ENCODE measurements at places on chromosomes 1 and 21.
A peak's percentile ranks its signal among the peaks of the same experiment; 100 is the strongest.

- no peak for DNase-seq
Measured at GRCh38 chr21:31124010-31124409, 85.7 kb upstream of the KRTAP19-8 start.

DNA sequence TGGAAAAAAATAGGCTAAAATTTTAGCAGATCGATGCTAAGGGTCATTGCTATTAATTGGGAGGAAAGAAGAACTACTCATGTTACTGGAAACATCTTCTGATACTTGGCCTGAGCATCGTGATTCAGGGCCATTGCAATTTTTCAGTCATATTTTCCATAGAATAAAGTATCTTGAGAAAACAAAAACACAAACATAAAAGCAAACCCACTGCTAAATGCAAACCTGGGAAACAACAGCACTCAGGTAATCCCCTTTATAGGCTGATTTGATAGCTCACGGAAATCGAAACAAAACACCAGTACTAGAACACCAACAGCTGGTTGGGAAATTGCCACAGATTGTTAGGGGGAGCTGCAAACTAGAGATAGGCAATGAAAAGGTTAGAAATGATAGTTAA lies 172.9 kb upstream of the ESRRG start:
- no peak for DNase-seq

- no peak for DNase-seq
Measured at GRCh38 chr1:70656361-70656760, 245.3 kb downstream of the CTH start.

- DNase-seq, result no peak
Measured at GRCh38 chr1:2606881-2607621, 20.5 kb downstream of the PRXL2B start.

- no peak for DNase-seq
Measured at GRCh38 chr1:84606977-84607376, 32.7 kb upstream of the CTBS start.

DNA sequence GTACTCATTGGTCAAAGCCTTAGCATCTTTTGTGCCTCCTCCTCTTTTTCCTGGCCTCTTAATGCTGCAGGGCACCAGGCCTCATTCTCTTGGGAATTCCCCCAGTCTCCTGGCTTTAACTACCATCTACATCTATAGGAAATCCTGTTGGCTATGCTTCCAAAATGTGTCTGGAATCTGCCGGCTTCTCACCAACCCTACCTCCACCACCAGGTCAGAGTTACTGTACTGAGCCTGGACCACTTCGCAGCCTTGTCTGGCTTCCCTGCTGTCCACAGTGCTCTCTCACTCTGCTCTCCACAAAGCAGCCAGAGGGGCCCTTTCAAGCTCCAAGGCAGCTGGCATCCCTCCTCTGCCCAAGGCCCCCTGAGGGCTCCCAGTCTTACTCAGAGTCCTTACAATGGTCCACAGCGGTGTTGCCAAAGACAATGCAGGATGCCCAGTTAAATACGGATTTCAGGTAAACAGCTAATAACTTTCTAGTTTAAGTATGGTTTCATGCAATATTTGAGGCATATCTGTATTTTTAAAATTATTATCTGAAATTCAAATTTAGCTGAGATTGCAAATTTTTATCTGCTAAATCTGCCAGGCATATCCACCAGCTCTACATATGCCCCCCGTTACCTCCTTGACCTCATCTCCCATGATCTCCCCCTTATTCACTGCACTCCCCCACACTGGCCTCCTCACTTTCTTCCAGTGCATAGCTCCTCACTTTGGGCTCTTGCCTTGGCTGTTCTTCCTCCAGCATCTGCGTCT lies 34.5 kb upstream of the FAM163A start:
- no peak for DNase-seq

- no peak for DNase-seq
Measured at GRCh38 chr1:223780949-223781348, 64.8 kb downstream of the TP53BP2 start.

DNA sequence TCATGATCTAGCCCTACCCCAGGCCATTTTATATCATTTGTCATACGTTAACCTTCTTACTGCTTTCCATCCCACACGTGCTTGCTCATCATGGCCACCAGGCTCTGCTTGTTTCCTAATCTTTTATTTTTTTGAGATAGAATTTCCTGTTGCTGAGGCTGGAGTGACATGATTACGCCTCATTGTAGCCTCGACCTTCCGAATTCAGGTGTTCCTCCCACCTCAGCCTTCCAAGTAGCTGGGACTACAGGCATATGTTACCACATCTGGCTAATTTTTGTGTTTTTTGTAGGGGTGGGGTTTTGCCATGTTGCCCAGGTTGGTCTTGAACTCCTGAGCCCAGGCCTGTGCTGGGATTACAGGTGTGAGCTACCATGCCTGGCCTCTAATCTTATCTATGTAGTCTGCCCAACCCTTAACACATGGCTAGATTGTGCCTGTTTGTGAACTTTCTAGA lies 3.3 kb downstream of the UAP1 start:
- DNase-seq, result no peak

GRCh38 chr1:243903041-243903440 lies 53.0 kb upstream of the AKT3 start:
- DNase-seq, result no peak

DNA sequence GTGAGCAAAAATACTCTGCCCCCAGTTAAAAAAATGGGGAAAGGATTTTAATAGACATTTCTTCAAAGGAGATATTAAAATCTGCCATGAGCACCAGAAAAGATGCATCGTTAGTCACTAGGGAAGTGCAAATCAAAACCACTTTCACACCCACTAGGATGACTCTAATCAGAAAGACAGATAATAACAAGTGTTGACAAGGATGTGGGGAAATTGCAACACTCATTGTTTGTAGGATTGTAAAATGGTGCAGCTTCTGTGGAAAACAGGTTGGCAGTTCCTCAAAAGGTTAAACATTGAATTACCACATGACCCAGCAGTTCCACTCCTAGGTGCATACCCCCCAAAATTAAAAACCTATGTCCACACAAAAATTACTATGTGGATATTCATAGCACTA lies 112.3 kb downstream of the KCNJ6 start:
- no peak for DNase-seq

- DNase-seq, result peak; percentile 68
Measured at GRCh38 chr1:22024485-22025367, 23.3 kb downstream of the CELA3A start.

DNA sequence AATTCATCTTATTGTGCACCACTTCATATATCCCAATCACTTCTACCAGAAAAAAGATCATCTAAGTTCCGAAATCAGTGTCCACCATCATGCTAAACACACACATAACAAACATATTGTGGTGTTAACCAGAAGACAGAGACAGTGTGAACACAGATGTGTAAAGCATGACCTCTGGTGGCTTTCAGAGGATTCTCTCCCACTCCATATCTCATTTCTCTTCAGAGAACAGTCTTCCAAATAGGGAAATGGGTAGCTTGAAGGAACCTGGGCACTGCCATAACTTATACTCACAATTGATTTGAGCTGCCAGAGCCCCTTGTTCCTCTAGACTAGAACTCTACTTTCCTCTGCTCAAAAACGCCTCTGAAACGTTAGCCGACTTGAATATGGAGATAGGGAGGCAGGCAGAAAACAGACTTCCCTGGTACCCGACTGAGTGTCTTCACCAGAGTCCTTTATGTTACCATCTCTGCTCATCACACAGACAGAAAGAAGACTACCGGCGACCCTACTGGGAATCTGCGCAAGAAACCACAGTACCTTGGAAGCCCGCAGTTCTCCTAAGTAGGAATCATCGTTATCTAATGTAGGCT lies 1.8 kb upstream of the ELAPOR1 start:
- peak; percentile 40 for DNase-seq

- DNase-seq, result peak; percentile 94
Measured at GRCh38 chr21:17848228-17848627, 29.1 kb upstream of the C21orf91 start.

DNA sequence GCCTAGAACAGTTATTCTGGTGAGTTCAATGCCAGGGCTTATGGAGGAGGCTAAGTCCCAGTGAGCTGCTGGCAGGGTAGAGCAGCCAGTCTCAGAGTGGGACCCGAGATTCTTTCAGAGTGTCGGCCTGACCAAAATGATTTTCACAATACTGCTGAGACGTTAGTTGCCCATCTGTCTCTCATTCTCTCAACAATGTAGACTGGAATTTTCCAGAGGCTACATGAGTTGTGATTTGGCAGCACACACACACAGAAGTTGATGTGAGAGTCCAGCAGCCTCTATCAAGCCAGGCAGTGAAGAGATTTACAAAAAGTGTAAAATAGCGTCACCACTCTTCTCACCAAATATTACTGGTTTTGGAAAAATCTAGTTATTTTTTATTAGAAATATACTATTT lies 21.7 kb downstream of the CACNA1S start:
- no peak for DNase-seq
